Renal cortical epithelial cell (primary cell): ENCODE measurements at places on chromosomes 3 and 15. TPM values are rescaled to one million over a fixed set of nuclear protein-coding genes. Genes with fewer than 3 reads are reported as not detected.

DNA sequence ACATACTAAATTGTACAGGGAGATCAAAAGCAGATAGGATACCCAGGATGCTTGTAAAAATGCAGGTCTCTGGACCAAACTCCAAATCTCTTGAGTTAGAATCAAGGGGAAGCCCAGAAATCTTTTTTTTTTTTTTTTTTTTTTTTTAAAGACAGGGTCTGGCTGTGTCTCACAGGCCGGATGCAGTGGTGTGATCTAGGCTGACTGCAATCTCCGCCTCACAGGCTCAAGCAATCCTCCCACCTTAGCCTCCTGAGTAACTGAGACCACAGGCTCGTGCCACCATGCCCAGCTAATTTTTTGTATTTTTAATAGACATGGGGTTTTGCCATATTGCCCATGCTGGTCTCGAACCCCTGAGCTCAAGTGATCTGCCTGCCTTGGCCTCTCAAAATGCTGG, 373.5 kb downstream of the SHQ1 start:
- DNase-seq: no peak

DNA sequence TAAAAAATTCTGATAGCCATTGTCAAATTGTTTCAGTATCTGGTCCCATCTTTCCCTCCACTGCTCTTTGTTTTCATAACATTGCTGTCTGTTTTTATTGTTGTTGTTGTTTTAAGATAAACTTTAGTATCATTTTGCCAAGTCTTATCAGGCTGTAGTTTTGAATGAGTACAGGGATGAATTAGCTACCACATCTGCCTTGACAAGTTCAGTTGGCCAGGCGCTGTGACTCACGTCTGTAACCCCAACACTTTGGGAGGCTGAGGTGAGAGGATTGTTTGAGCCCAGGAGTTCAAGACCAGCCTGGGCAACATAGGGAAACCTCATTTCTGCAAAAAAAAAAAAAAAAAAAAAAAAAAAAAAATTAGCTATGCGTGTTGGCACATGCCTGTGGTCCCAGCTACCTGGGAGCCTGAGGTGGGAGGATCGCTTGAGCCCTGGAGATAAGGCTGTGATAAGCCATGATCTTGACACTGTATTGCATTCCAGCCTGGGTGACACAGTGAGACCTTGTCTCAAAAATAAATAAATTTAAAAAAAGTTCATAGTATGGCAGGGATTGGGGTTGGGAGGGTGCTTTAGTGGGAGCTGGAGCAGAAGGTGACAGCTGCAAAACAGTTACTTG, 8.3 kb upstream of the ANKDD1A start:
- DNase-seq: no peak

A4GNT gene
- not detected in 2 replicates for total RNA-seq

GRCh38 chr15:85642693-85643066, 152.0 kb downstream of the KLHL25 start:
- no peak for DNase-seq

- no peak for DNase-seq
Observed at GRCh38 chr3:53777468-53777867, 68.8 kb downstream of the CHDH start.

GRCh38 chr3:16865335-16865734, 19.4 kb upstream of the PLCL2 start:
- DNase-seq: no peak

TMEM266 gene
- not detected in 2 replicates for total RNA-seq

PLXND1 gene
- total RNA-seq: 3.1 and 29.6 TPM in 2 replicates

TRPM1 gene
- not detected in 2 replicates for total RNA-seq

DNA sequence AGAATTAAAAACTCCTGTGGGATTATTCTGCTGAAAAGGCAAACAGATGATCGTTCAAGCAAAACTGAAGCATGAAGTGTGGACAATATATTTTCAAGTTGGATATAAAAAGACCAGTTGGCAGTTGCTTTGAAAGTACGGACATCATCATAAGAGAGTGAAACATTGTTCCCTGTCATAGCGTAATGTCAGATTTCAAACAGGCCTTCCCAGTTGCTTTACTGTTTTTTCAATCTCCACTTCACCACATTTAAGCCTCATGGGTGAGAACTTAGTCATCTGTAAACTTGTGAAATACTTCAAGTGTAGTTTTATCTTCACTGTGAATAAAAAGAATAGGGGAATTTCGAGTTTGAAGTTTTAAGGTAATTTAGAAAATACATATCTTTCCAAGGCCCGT, 435.1 kb upstream of the CNTN3 start:
- no peak for DNase-seq

WDR49 gene
- 0.50 and 0.87 TPM in 2 replicates for total RNA-seq

DNA sequence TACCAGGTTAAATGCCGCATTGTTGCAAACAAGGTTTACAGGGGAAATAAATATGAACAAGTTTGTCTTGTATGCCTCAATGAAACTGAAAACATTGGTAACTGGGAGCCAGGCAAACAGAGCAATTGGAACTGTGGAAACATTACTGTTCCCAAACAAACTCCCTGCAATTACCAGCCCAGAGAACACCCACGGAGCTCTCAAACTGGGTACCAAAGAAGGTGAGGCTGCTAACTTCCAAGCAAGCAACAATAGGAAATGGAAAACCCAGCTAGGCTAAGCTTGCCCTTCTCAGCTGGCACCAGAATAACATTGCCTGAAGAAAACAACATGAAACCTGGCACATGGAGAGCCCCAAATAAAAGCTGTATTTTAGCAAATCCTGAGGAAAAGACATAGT, 218.9 kb upstream of the THRB start:
- no peak for DNase-seq

DNA sequence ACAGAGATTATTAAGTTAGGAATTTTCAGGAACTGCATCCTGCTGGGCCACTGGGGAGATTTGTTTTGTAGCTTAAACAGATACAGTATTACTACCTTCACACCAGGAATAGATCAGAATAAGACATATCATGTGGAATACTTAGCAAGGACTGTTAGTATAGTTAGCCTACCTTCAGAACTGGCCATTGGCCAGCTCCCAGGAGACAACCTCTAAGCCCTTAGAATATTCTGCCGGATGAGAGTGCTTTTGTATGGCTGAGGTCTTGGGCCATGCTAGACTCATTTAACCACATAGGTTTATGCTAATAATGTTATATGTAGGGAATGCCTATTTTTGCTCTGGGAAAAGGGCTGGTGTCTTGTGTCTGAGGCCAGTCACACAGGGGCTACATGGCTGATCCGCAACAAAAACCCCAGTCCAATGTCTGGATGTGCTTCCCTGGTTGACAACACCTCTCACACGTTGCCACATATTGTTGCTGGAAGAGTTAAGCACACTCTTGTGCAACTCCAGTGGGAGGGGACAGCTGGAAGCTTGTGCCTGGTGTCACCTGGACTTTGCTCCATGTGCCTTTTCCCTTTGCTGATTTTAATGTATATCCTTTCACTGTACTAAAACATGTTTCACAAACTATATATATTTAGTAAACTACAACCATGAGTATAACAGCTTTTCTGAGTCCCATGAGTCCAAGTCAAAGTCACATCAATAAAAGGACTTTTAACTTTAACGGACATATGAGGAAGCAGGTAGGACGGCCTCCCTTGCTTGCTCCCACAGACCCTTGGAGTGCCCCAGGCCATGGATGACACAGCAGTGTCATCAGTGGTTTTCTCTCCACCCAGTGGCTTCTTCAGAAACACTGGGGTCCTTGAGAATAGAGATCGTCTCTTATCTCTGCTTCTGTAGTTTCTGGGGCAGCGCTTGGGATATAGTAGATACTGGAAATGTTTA, 118.0 kb upstream of the C3orf80 start:
- DNase-seq: peak; percentile 60

GOLGA8S gene
- 0.10 TPM in 1 of 2 replicates, not detected in the other for total RNA-seq

- DNase-seq: peak; percentile 3
Observed at GRCh38 chr3:10551821-10552630, 46.6 kb upstream of the ATP2B2 start.

- no peak for DNase-seq
Observed at GRCh38 chr3:196115678-196116083, 33.8 kb upstream of the TFRC start.

DNA sequence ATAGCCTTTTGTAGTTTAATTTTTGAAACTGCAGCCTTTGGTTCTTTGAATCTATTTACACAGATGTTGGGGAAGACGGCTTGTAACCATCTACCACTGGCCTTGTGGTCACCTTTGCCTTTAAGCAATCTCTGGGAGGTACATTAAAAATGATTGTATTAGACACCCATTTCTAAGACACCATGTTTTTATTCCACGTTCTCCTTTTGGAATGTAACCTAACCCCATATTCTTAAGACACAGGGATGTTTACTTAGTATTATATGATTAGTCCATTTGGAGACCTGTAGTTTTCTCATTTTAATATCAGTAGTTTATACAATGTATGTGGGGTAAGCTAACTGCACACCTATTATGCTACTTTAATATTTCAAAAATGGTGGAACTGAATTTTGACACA, 175.1 kb upstream of the PLSCR5 start:
- DNase-seq: no peak

DNA sequence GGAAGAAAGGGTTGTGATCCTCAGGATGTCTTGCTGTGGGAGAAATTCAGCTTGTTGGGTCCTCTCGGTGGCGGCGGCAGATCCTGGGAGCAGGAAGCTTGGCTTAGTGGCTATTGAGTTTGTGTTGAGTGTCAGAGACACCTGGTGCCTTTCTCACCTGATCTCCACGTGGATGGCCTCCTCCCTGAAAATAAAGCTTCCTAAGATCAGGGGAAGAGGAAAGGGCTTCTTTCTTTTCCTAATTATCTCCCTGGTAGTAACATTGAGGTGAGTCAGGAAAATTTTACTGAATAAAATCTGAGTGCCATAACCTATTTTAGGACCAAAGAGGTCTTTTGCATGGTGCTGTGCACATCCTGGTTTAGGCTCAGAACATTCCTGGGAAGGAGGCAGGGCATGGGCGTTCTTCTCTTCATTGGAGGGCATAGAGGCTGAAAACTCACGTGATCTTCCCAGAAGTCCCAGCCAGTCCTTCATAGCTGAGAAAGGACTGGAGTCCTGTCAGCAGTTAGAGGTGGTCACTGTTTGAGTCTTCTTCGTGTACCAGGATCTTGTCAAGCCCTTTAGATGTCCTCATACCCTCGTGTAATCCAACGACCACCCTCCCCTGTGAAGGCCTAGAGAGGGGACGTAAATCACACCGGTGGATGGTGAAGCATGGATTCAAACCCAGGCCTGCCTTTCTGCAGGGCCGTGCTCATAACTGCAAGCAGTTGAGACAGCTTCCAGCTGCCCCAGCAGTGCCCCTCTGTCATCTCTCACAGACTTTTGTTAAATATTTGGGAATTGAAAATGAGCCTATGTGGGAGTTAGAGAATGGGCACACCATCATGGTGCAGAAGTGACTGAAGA, 1.1 kb downstream of the CMTM8 start:
- peak; percentile 38 for DNase-seq

DNA sequence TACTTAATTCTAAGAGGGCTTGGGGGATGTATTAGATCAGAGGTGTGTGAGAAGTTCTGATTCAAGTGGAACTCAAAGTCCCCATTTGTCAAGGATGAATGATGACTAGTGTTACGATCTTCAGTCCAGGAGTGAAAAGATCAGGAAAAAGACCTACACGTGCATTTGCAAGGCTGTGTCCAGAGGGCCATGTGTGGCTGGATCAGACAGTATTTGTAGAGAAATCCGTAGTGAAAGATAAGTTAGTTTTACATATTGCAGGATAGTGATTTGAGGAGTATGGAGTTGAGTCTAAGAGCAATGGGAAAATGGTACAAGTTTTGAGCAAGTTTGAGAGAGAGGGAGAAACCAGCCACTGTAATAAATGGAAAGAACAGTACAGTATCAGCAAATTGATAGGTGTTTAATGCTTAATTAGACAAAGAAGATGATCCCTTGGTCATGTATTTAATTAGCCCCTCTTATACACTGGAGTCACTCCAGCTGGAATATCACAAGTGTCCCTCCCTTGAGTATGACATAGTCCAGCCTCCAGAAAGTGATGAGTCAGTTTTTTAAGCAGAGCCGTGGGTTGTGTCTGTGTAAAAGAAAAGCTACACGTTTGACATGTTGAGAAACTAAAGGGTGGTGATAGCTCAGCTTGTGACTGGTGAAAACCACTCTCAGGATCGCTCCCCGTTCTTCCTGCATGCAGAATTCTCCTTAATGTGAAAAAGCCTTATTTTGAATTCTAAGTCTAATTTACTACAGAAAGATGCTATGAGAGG, 348.8 kb downstream of the ROBO1 start:
- no peak for DNase-seq

GOLGA6A gene
- total RNA-seq: 0.05 TPM in 1 of 2 replicates, not detected in the other

GRCh38 chr15:50109076-50109987, 9.7 kb downstream of the ATP8B4 start:
- DNase-seq: no peak

DNA sequence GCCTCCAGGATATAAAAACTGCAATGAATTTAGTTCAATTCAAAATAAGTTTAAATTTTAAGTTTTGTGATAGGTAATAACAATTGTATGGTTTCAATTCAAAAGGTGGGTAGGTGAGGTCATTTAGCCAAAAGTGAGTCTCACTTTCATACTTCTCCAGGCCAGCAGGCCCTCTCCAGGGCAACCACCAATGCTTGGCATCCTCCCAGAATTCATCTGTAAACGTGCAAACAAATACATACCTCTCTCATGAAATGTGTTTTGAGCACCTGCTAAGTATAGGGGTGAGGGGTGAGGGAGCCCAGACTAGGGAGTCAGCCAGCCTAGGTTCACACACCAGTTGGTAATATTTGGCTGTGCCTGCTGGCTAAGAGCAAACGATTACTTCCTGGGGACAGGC, 22.0 kb upstream of the RBSN start:
- no peak for DNase-seq

GRCh38 chr3:127443581-127444375, 146.8 kb downstream of the TPRA1 start:
- DNase-seq: no peak

DNA sequence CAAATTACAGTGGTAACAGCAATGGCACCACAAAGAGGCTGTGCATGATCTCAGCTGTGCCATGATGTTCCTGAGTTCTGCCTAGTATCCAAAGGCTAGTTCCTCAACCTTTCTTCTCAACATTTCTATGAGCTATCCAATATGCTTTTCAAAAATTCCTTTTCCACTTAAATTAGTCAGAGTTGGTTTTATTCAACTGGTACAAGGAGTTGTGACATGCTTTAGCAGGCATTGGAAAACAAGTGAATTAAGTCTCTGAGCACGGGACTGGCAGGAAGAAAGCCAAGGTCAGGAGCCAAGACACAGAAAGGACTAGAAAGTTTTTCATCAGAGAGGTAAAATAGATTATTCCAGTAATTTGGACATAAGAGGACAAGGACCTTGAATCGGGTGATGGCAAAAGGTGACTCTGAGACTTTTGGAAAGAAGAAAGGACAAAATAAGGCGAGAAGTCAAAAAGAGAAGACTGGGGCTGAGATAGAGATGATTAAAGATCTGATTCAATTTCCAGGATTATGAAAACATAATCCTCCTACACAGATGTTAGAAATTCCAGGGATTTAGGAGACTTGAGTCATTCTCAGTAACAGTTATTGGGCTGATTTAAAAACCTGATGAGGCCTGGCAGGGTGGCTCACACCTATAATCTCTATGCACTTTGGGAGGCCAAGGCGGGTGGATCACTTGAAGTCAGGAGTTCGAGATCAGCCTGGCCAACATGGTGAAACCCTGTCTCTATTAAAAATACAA, 36.1 kb downstream of the PBRM1 start:
- no peak for DNase-seq
